NCI-H1694 (cell line): ENCODE measurements at places on chromosomes 4 and X.

DNA sequence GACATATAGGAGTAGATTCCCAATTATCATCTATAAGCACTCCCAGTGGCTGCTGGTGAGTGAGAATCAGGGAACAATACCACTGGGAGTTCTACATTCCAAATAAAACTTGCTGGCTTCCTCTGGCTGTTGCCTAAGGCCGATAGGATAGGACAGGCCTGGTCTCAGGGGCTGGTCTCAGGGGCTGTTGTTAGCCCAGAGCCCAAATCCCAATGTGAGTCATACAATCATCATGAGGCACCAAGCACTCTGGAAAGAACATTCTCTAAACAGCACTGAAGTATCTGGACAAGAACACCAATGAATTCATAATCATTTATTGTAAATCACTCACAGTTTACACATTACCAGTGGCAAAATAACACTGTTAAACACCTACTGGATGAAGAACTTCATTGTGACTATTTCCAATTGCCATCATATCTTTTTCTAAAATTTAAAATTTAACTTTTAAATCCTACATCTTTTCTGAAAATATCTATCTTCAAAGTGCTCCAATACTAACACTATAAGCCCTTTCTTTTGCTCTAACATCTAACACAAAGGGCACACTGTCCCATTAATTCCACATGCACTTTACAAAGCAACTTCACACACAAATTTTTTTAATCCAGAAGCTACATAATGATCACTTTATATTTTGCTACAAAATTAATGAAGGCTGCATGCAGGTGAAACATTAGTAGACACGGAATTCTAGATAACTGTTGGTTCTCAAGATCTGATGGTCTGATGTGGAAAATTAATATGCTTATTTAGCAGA lies 67.6 kb upstream of the TMEM150C start:
- no peak for DNase-seq

GRCh38 chr4:39466747-39467146 lies 7.9 kb downstream of the LIAS start:
- no peak for DNase-seq

DNA sequence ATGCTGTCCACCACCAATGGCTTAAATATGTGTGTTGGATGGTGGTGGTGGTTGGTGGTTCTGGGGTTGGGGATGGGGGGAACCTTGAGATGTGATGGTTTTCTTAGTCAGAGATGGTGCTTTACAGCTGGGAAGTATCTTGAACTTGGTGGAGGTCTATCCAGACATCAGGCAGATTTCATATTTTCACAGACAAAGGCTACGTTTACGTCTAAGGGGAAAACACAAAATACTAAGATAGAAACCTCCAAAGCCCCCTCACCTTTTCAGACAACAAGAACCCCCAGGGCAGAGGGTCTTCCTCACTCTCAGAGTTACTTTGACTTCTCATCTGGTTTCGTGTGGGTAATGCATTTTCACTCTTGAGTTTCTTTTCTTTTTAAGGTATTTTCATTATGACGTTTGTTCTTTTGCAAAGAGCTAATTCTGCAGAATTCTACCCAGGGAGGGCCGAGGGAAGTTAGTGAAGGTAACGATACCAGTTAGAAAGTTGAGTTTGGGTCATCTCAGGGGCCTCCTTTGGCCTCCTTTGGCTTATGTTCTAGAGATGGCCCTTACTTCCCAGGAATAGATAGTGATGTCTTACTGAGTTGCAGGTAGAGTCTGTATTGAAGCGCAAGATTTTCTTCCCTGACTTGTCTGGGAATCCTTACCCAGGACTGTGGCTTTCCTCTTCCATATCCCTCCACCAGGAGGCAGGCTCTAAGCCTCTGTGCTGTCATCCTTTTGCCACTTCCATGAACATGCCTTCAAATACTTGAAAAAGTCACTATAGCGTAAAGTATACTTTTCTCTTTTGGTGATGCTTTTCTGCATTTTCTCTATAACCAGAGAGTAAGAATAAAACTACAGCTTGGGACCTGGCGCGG lies 31.9 kb downstream of the RHOH start:
- DNase-seq: no peak

DNA sequence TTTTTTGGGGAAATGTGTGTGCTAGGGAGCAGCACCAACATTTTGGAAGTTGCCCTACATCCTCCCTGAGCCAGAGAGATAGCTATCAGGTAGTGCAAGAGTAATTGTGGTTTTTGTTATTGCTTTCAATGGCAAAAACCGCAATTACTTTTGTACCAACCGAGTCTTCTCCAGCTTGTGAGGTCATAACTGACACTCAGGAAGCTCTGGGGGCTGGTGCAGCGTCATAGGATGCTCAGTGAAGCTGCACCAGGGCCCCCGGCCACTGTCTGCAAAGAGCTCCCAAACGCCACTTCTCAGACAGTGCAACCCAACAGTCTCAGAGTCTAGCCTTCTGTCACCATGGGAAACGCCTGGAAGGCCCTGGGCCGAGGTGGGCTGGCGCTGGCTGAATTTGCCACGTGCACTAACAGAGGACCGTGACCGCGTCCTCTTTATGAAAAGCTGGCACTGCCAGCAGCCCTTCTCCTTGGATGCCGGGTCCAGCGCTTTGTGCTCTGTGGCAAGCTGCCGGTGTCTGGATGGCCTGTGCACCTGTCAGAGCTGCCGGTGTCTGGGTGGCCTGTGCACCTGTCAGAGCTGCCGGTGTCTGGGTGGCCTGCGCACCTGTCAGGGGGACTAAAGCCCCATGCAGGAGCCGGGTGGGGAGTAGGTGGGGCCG lies 19.4 kb downstream of the SH3TC1 start:
- DNase-seq: no peak

DNA sequence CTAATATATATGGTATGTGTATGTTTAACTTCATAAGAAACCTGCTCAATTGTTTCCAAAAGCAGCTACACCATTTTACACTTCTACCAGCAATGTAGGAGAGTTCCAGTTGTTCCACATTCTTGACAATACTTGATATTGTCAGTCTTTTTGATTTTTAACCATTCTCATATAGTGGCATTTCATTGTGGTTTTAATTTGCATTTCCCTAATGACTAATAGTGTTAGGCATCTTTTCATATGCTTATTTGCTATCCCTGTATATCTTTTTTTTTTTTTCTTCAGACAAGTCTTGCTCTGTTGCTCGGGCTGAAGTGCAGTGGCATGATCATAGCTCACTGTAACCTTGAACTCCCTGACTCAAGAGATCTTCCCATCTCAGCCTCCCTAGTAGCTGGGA lies 58.2 kb upstream of the TRIM2 start:
- no peak for DNase-seq

- DNase-seq: no peak
Observed at GRCh38 chr4:121278811-121279368, 101.9 kb downstream of the QRFPR start.

DNA sequence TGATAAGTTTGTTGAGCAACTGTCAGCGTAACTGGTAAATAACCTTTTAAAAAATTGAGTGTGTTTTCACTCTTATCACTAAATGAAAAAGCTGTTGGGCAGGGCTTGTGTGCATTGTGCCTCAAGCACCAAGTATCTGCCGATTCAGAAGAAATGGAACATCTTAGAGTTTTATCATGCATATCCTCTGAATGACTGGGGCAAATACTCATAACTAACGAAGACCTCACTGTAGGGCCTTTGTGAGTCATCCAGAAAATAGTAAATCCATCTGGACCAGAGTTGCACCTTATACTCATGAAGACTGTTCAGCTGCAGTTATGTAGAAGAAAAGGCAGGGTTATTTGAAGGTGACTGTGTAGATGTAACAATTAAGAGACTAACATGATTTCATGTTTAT lies 222.1 kb downstream of the CAMK2D start:
- DNase-seq: no peak

DNA sequence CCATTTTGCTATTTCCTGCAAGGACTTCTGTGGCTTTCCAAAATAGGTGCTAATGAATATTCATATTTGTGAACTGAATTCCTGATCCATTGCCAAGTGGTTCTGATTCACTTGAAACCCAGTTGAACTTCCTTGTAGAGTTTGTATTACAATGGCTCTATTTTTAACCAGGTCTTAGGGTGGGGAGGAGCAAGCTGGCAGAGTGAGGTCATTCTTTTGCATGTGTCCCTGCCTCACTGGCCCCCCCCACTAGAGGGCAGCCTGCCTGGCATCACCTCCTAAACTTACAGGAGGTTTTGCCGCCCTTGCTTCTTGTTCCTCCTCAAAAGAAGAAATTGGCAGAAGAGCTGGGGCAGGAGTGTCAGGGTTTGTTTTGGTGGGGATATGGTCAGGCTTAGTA lies 10.5 kb downstream of the PTTG2 start:
- DNase-seq: no peak

DNA sequence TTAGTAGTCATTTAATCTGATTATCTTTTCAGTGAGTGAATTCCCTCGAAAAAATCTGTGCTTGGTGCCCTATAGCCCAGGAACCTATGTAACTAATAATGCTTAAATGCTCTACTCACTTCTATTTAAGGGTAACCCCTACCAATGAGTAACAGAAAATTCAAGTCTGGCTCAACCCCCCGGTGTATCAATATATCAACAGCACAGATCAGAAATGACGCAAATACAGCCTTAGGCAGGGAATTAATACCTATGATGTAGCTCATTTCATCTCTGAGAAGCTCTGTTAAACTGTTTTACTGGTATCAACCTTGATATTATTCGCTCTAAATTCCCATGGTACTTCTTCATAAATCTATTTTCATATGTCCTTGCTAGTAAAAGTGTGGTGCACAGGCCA lies 28.6 kb downstream of the PDGFC start:
- DNase-seq: no peak

DNA sequence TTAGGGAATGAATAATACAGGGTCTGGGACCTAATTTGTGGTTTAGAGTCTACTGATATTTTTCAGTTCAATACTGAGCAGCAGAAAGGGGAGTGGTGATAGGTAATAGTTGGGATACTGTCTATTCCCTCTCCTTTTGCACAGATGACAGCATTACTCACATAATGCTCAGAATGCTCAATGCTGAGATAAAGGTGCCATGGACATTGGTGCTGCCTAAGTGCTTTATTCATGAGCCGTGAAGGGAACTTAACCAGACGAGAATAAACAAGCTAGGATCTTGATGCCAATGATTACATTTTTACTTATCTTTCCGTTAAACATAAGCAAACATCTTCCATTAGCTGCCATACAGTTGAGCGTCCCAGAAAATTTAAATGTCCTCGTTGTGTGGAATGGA lies 75.6 kb downstream of the STK32B start:
- DNase-seq: no peak

GRCh38 chrX:12225107-12225506 lies 86.8 kb downstream of the FRMPD4 start:
- no peak for DNase-seq

GRCh38 chrX:28920153-28920943 lies 333.1 kb downstream of the IL1RAPL1 start:
- no peak for DNase-seq

DNA sequence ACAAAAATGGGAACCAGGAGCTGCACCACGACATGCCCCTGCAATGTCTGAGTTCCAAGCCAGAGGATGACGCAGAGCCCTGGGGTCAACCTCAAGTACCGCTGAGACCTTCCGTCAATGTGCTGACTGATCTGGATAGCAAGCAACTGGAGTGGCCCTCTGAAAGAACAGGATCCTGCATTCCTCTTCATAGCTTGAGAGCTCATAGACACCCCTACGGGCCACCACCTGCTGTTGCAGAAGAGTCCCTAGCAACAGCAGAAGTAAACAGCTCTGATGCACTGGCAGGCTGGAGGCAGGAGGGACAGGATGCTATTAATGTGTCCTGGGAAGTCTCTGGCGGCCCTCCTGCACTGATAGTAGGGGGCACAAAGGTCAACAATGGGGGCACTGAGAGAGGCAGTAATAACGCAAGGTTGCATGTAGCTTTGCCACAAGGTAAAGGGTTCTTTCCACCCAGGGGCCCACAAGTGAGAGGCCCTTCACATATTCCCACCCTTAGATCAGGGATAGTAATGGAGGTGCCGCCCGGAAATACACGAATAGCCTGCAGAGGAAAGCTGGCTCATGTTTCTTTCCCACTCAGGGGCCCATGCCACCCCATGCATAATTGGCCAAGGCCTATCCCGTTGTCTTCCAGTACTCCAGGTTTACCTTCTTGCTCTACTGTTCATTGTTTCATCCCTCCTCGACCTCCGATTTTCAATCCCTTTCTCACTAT lies 1.3 kb downstream of the PRR32 start:
- DNase-seq: no peak

DNA sequence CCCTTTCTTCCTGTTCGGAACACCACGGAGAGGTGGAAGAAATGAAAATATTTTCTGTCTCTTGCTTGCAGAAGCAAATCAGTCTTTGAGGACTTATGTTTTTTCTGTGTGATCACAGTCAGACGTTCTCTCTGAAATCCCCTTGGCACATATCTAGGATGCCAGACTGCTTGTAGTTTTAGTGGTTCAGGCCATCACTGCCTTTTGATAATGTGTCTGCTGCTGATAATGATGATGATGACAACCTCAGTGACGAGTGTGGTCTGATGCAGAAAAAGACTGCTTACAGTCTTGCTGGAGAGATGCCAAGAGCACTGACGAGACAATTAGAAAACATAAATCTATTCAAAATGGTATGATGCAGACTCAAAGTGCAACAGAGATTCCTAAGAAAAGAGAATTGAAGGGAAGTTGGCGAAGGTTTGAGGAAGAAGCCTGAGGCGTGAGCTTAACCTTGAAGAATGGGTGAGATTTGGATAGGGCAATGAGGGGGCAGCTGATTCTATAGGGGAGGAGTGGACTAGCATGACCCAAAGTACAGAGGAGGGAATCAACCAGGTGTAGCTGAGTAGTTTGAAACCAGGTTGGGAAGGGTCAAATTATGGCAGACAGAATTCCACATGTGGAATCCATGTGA lies 7.9 kb downstream of the RAB33A start:
- no peak for DNase-seq

DNA sequence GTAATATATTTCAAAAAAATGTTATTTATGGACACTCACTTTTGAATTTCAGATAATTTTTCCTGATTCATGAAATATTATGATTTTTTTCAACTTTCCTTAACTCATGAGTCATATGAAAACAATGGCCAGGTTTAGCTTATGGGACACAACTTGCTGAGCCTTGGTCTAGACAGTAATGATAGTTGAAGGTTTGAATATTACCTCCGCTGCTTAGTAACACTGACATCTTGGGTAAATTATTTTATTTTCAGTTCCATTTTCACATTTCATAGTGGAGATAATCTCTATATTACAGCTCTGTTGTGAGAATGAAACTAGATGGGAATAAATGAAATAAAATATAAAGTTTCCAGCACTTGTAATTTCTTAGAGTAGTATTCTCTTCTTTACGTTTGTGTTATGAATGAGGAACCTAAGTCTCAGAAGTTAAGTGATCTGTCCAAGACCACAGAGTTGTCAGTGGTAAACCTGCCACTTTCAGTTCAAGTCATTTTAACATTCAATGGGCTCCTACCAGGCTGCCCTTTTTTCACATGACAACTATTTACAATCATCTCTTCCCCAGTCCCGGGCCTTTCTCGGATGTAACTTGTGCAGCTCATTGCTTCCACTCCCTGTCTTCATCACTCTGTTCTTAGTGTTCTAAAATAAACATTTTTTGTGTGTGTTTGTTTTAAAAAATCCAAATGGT lies 46.8 kb upstream of the GC start:
- DNase-seq: no peak

- DNase-seq: no peak
Observed at GRCh38 chr4:83516042-83516772, 19.7 kb upstream of the GPAT3 start.

- no peak for DNase-seq
Observed at GRCh38 chr4:120658772-120659171, 263.8 kb downstream of the PRDM5 start.
